AML-193 (cell line): ENCODE measurements at places on chromosomes 11 and 22.

GRCh38 chr11:623349-623869 lies 1.3 kb downstream of the CDHR5 start:
- no peak for DNase-seq

DNA sequence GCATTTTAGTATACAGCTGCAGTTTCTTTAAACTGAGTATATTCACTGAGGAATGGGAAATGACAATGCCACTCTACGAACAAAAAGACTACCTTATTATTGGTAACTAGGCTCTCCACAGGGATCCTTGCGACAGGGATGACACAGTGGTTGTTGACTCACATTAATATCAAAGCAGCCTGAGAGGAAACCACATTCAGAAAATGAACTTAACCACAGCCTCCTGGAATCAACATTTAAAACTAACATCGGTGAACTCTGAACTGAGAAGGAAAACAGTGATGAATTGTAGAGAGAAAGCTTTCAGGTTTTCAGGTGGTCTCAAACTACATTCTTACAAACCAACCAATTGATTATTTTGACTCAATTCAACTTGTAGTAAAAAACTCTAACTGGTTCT lies 90.3 kb upstream of the MTMR2 start:
- DNase-seq = peak; percentile 65

DNA sequence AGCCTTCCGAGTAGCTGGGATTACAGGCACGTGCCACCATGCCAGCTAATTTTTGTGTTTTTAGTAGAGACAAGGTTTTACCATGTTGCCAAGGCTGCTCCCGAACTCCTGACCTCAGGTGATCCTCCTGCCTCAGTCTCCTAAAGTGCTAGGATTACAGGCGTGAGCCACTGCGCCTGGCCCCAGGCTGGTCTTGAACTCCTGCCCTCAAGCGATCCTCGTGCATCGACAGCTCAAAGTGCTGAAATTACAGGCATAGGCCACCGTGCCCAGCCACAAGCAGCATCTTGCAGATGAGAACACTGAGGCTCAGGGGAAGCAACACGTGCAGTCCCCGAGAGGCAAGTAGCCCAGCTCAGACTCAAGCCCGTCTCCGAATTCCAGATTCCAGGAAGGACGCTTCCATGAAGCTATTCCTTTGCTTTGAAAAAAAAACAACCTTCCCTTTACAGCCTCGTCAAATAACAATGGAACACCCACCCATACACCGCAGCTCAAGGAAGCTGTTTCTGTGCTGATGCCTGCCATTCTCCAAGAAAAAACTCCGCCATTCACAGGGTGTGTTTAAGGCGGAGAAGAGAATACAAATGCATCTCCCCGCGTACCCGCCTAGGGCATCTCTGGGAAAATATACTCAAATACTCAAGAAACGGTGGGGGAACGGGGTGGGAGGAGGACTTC lies 34.5 kb upstream of the PDGFB start:
- no peak for DNase-seq

DNA sequence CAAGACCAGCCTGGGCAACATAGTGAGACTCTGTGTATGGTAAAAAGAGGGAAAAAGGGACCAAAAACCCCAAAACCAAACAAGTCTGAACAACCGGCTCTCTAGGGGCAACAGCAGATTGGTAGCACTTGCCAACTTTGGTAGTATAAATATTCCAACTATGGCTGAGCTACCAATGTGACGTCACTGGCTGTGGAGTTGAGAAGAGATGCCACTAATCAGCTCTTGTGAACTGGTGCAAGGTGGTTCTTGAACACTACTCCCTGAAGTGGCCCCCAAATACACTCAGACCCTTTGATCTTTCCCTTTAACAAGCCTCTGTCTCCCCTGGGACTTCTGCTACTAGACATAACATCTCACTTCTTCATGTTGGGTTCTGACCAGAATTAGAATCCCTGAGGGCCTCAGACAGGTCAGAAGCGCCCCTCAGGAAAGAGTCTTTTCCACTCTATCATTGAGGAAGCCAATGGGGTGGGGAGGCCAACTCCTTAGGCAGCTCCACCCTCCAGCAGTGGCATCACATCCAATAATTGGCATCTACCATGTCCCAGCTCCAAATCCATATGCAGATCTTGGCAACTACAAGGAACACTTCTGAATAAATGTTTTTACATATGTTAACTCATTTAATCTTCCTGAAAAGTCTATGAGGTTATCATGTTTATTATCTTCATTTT lies 49.2 kb downstream of the RPL27A start:
- DNase-seq = no peak

DNA sequence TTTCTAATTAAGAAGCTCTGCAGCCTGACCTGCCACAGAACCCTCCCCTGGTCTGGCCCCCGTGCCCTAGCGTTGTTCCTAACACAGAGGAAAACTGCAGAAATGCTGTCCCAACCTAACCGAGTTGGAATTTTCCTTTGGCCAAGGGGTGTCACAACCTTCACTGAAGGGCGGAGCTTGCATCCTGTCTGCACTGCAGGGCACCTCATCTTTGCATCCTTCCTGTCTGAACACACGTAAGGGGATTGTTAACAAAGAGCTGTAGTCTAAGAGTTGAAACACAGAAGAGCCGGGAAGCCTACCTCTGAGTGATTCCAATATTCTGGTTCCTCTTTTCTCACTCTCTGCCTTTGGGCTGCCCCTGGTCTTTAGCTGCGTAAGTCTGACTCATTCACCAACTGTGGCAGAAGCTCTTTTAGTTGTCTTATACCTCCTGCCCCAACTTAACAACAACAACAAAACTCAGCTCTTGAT lies 1.6 kb downstream of the DIXDC1 start:
- peak; percentile 91 for DNase-seq

DNA sequence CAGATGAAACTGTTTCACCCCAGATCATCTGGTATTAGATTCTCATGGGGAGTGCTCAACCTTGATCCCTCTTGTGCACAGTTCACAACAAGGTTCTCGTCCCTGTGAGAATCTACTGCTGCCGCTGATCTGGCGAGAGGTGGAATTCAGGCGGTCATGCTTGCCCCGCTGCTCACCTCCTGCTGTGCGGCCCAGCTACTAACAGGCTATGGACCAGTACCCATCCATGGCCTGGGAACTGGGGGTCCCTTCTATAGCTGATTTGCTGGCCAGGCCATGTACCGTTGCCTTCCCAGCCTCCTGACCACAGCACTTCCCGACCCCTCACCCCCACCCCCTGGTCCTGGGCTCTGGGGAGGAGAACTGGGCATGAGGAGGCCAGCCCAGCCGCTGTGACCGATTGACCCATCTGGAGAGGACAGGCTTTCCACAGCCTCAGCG lies 2.6 kb downstream of the PHLDA2 start:
- no peak for DNase-seq

- no peak for DNase-seq
Measured at GRCh38 chr11:118009864-118010737, 23.9 kb downstream of the IL10RA start.

GRCh38 chr22:39273950-39274887 lies 29.4 kb upstream of the PDGFB start:
- no peak for DNase-seq

- DNase-seq = no peak
Measured at GRCh38 chr22:36199001-36199551, 2.5 kb downstream of the APOL4 start.

- no peak for DNase-seq
Measured at GRCh38 chr22:41828516-41828915, 4.4 kb upstream of the SREBF2 start.

DNA sequence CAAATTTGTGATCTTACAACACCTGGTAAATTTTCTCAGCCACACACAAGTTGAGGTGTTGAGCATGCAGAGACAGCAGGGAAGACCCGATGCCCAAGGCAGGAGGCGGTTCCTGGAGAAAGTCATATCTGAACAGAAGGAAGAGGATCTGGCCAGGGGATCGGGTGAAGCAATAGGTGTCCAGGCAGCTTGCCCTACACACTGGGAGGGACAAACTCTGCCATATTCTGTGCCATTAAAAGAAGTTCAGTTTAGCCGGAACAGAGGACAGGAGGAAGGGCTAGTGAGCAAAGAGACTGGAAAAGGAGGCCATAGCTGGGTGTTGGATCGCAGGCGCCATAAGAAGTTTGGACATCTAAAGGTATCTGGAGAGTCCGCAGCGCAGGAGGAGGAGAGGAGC lies 76.5 kb downstream of the TMPRSS5 start:
- no peak for DNase-seq

DNA sequence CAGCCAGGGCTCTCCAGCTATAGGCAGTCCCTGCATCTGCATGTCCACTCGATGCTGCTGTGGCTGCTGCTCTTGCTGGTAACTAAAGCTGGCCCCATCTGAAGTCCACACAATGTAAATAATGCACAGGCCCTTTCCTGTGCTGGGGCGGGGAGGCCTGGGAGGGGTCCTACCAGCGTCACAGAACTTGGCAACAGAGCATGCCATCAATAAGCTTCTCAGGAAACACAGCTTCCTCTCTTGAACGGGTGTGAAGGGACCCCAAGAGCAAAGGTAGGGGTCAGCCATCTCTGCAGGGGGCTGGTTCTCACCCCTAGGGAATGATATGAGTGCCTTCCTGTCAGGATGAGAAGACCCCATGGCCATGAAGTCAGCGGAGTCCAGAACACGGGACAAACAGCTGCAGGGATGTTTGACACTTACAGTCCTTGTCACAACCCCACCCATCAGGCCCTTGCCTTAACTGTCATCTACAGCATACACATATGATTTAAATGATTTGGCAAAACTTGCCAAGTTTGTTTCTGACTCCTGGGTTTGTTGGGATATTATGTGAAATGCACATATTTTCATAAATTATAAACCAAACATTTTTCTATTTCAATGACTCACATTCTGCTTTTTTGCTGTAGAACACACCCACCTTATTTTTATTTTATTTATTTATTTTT lies 39.1 kb upstream of the LYVE1 start:
- DNase-seq = no peak

DNA sequence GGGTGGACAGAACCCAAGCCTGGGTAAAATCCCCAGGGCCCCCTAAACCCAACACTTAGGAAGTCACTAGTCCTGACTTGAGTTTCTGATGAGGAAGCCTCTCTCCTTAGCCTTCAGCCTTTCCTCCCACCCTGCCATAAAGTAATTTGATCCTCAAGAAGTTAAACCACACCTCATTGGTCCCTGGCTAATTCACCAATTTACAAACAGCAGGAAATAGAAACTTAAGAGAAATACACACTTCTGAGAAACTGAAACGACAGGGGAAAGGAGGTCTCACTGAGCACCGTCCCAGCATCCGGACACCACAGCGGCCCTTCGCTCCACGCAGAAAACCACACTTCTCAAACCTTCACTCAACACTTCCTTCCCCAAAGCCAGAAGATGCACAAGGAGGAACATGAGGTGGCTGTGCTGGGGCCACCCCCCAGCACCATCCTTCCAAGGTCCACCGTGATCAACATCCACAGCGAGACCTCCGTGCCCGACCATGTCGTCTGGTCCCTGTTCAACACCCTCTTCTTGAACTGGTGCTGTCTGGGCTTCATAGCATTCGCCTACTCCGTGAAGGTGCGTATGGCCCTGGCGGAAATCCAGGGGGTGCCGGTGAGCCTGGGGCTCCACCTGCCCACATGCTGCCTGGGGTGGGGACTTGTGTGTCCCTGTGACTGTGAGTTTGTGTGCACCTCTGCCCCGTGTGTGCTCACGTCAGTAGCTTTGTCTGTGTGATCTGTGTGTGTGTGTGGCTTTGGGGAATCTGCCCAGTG lies at the start of gene IFITM1:
TSS of gene IFITM1 (plus strand) at position 254 of the 767 bp plus-strand sequence. CDS start at position 385, 131 bp downstream.
- DNase-seq = peak; percentile 63

GRCh38 chr11:17748044-17748443 lies 13.5 kb downstream of the KCNC1 start:
- DNase-seq = no peak

- DNase-seq = no peak
Measured at GRCh38 chr11:65879617-65880016, at the start of gene CTSW. Gene CTSW, plus strand, starts transcription at chr11:65879837. Its CDS starts 18 bp downstream, at chr11:65879855.

- DNase-seq = peak; percentile 81
Measured at GRCh38 chr11:128552783-128553661, 34.3 kb downstream of the ETS1 start.
